ENCODE measurements at places on chromosomes 16 and 17.

DNA sequence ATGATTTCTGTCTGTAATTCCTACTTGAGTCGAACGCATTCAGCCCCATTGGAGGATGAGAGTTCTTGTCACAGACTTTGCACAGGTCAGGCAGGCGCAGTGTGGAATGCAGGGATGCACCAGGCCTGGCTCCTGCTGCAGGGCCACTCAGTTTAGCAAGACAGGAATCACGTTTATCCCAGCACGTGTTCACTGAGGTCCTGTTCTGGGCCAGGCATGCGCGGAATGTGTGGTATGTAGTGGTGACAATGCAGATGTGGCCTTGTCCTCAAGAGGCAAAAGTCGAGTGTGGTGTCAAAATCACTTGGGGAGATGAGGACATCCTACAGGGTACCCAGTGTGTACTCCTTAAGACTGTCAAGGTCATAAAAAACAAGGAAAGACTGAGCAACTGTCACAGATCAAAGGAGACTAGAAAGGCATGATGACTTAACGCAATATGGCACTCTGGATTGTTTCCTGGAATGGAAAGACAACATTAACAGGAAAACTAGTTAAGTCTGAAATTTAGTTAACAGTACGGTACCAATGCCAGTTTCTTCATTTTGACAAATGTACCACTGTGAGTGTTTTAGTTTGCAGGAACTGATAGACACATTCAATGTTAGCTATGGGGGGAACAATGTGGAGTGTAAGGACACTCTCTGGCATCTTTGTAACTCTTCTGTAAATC lies 121.5 kb upstream of the ADAMTS18 start:
- no peak for DNase-seq

GRCh38 chr16:57727610-57728009 lies 8.0 kb upstream of the KATNB1 start:
- no peak for DNase-seq

- no peak for DNase-seq
These were observed 466.5 kb upstream of the MAF start for GRCh38 chr16:80066805-80067580.

DNA sequence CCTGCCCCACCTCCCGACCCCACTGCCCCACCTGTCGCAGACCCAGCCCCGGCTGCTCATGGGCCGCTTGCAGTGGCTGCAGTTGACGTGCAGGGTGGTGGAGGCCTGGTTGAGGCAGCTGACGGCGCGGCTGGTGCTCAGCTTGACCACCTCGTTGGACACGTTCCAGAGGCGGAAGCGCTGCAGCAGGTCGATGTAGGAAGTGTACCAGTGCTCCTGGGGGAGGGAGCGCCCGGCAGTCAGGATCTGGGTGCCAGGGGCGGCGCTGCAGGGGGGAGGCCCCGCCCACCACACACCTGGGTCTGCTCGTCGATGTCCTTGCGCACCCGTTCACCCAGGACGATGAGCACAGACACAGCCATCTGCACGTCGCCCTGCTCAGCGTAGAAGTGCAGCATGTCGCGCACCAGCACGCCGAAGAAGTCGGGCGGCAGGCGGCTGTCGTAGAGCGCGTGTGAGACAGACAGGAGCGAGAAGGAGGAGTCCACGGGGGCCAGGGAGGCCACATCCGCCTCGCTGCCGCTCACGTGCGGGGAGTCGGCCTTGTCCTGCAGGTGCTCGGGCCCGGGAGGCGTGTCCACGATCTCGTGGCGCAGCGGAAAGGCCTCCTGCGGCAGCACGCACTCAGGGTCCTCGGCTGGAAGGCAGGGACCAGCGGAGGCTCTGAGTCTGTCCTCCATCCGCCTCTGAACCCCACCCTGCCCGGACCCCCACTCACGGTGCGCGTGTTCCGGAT lies 995 bp upstream of the JMJD8 start:
- no peak for DNase-seq

DNA sequence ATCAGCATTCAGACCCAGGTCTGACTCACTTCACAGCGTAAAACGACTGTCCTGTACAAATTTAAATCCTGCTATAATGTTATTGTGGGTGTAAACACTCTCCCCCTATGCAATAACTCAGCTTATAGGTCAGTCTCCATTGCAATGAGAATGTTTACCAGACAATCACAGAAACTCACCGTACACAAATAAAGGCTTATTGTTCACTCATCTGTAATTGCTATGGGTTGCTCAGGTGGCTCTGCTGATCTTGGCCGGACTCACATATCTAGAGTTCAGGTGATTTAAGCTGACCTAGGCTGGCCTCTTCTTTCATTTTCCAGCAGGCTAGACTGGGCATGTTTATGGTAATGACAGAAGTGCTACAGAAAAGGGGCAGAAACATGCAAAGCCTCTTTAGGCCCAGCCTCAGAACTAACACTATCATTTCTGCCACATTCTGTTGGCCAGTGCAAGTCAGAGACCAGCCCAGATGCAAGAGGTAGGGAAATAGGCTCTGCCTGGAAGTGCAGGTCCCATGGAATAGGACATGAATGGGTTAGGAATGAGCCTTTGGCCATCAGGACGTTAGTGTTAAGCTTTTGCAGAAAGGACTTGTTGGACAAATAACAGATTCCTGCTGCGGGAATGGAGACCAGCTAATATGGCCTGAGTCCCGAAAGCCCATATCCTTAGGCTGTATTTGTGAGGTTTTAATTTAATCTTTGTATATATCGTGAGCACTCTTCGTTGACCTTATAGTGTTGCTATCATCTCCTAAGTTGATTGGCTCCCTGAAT lies 44.0 kb downstream of the HLF start:
- no peak for DNase-seq

- DNase-seq = no peak
These were observed 183.2 kb downstream of the ZNF423 start for GRCh38 chr16:49672753-49673152.

DNA sequence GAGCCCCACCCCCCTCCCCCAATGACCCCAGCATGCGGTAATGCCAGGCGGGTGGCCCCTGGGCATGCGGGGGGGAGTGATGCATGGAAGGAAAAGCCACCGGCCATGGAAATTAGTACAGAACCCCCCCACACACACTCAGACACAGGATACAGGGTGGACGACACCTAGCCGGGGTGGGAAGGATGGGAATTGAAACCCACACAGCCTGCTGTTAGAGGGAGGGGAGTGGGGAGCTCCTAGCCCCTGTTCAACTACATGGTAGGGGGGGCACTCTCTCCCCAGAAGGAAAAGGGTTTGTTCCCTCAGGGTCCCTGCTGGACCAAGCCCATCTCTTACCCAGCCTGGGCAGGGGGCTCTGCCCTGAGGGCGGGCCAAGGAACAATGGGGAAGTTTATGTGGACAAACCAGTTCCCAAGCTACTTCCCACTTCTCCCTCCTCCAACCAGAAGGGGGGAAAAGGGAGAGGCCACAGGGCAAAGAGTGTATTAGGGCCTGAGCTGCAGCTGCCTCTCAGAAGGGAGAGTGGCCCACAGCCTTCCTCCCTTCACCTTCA lies 5.2 kb downstream of the TMUB2 start:
- DNase-seq = no peak

DNA sequence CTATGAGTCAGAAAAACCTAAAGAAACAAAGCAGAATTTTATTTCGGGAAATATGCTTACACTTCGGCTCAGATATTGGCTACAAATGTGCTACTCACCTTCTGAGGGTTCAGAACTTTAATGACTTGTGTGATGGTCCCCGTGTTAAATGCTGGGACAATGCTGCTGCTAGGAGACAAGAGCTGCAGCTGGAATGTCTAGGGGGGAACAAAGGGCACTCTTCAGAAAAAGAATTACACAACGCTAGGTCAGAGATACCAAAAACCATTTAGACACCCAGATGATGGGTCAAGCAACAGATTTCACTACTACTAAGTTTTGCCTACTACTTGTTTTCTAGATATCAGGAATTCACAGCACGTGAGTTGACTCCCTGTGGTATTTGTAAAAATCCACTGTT lies 10.0 kb upstream of the PHLPP2 start:
- no peak for DNase-seq

- no peak for DNase-seq
These were observed 5.7 kb upstream of the SLC4A1 start for GRCh38 chr17:44273607-44274006.

DNA sequence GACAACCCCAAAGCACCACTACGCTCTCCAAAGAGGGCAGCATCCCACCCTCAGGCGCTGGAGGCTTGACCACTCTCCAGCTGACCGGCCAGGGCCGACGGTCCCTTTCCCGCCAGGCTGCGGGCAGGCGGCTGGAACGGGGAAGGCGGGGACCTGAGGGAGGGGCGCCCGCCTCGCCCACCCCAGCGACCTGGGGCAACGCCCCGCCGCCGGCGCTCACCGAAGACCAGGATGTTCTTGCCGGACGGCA lies 431 bp downstream of the DYNC1LI2 start:
- no peak for DNase-seq

GRCh38 chr17:33730131-33730530 lies 437.0 kb upstream of the ASIC2 start:
- DNase-seq = no peak

DNA sequence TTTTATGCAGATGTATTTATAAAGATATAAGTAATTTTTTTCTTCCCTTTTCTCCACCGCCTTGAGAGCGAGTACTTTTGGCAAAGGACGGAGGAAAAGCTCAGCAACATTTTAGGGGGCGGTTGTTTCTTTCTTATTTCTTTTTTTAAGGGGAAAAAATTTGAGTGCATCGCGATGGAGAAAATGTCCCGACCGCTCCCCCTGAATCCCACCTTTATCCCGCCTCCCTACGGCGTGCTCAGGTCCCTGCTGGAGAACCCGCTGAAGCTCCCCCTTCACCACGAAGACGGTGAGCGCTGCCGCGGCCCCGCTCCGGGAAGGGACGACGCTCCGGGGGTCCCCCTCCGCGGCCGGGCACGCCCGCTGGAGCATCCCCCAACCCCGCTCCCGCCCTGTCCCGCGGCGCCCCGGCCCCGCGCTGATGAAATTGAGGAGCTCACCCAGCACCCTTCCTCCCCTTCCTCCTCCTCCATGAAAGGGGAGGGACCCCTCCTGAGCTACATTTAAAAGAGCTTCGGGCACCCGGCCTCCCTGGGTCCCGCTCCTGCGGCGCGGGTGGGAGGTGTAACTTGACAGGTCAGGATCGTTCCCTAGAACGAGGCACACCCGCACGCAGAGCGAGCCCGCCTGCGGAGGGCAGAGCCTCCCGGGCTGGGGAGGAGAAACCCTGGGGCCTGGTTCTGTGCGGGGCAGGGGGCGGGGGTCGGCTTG lies 706 bp downstream of the HLF start:
- no peak for DNase-seq

DNA sequence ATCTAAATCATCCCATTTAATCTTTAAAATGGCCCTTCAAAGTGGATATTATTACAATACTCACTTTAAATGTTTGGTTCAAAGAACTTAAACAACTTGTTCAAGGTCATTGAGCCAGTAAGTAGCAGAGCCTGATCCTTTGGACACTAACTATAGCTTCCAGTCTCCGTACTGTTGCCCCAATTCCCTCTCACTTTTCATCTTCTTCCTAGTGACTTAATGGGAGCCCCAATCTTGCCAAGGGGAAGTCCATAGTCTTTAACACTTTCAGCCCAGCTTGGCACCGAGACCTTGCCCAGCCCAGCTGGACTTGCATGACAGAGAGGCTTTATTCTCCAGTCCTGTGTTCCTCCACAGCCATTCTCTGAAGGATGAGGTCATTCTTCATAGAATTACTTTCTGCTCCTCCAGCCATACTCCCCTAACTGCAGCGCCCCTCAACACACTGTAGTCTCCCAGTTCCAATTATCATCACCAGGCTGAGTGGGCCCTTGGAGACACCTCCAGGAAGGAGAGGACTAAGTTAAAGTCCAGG lies 49.2 kb upstream of the NLK start:
- DNase-seq = no peak

GRCh38 chr16:483341-484075 lies 44.0 kb upstream of the CAPN15 start:
- DNase-seq = no peak

GRCh38 chr16:79658301-79659033 lies 57.9 kb upstream of the MAF start:
- DNase-seq = peak; percentile 82

GRCh38 chr17:50423553-50424159 lies 2.4 kb upstream of the ACSF2 start:
- peak; percentile 84 for DNase-seq

DNA sequence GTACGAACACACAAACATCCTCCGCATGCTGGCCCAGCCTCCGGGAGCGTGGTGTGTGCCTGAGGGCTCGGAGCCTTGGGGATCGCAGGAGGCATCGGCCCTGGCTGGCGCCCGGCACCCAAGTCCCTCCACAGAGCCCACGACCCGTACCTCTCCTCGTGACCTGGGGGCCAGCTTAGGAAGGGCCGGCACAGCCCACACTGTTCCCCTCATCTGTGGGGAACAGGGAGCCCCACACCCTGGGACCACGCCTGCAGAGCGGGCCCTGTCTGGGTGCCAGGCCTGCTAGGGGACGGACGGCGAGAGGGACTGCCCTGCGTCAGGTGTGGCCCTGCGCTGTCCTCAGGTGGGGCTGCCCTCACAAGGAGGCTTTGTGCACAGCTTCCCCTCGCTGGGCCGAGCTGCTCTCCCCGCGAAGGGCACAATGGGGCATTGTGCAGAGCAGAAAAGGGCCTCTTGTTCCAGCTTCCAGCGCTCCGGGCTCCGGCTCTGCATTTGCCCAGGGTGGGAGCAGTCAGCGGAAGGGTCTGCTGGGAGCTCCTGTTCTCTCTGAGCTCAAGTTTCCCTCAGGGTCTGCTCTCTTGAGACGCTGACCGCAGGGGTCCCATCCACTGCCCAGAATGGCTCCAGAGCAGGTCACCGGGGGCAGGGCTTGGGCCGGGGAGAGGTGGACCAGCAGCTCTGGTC lies 1.7 kb upstream of the LMF1 start:
- no peak for DNase-seq

DNA sequence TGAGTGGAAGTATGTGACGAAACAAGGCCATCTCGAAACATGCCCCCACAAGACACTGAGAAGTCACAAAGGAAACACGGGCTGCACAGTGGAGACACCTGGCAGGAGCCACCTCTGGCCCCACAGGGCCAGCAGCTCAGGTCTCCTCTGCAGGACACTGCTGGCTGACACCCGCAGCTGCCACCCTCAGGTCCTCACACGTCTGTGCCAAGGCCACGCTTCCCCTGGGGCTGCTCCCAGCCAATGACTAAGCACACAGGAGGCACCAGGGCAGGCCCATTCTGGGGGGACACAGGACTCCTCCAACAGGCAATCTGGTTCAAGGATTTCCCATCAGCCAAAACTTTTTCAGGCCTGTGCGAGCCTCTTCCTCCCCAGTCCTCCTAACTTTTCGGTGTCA lies 36.4 kb downstream of the MBTPS1 start:
- DNase-seq = no peak

GRCh38 chr17:27353461-27354050 lies 59.6 kb downstream of the WSB1 start:
- peak; percentile 97 for DNase-seq

GRCh38 chr16:28982949-28983348 lies 1.9 kb upstream of the LAT start:
- no peak for DNase-seq

- DNase-seq = peak; percentile 88
These were observed 15.3 kb upstream of the SEC14L1 start for GRCh38 chr17:77125432-77125901.

All from hepatic stellate cell (primary cell).